ENCODE measurements at places on chromosomes 7 and 10.

DNA sequence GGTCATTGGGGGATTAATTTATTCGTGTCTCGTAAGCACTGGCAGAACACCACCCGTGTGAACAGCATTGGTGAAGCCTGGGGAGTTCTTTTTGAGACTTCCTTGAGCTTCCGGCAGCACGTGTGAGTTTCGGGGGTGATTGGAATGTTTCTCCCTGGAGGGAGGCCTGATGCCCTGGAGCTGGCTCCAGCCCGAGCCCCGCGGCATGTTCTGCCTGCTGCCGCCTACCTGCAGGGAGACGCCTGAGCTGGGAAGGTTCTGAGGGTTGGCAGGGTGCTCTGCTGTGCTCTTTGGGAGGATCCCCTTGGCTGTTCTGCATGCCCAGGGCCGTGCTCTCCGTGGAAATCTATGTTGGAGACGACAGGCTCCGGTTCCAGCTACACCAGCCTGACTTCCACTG is 159.3 kb downstream of the MGMT start:
- no peak for DNase-seq

DNA sequence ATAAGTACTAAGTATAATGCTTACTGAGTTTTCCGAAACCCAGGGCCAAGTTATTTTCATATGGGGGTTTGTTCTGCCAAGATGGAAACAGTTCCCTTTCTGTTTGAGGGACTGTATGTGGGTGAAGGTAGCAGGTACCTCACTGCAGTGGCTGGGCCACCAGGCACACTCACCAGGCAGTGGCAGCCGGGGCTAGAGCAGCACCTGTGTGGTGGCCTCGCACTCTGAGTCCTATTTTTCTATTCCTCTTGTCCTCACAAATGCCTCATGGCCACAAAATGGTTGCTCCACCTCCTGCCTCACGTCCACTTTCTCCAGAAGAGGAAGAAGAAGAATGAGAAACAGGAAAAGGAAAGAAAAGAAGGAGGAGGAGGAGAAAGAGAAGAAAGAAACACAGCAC is 167.3 kb upstream of the SHH start:
- DNase-seq: no peak

GRCh38 chr10:119161680-119162451 is 3.6 kb downstream of the SFXN4 start:
- DNase-seq: no peak

GRCh38 chr10:23088609-23089008 is 6.8 kb upstream of the MSRB2 start:
- no peak for DNase-seq

GRCh38 chr10:114100848-114101741 is 57.4 kb downstream of the ADRB1 start:
- DNase-seq: no peak

- DNase-seq: no peak
These were observed 17.6 kb upstream of the C10orf105 start for GRCh38 chr10:71737001-71737833.

DNA sequence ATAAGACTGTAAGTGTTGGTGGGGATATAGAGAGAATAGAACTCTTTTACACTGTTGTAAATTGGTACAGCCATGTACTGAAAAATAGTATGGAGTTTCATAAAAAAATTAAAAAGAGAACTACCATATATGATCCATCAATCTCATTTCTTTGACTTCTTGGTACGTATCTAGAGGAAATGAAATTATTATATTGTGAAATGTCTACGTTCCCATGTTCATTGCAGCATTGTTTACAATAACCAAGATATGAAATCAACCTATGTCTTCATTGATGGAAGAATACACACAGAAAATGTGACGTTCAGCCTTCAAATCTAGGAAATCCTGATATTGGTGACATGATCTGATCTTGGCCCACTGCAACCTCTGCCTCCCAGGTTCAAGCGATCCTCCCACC is 32.0 kb downstream of the SHOC2 start:
- DNase-seq: no peak

Data from NCI-H1436 (cell line).